Activated naive CD4-positive, alpha-beta T cell treated with anti-CD3 and anti-CD28 coated beads, Interleukin-2, amount 50 U/mL, for 16 hours (primary cell): ENCODE measurements at places on chromosomes 7 and 10.

- DNase-seq = no peak
Measured at GRCh38 chr10:10986606-10987005, 31.1 kb upstream of the CELF2 start.

DNA sequence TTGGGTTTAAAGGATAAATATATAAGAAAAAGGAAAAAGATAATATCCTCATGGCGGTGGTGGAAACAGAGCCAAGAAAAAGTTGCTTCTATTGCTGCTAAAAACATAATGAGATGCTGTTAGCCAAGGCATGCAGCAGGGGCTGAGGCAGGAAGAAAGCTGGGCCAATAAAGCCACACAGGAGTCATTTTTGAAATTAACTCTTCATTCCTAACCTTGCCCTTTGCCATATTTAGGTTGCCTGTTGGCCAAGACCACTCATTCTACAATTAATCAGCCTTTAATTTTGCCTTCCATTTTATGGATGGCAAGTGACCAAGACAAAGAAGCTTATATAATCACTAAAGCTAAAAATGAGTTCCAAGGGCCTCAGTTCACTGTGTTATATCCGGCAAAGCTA is 58.2 kb downstream of the ARMH3 start:
- DNase-seq = no peak

GRCh38 chr7:69684369-69685292 is 86.4 kb downstream of the AUTS2 start:
- no peak for DNase-seq

DNA sequence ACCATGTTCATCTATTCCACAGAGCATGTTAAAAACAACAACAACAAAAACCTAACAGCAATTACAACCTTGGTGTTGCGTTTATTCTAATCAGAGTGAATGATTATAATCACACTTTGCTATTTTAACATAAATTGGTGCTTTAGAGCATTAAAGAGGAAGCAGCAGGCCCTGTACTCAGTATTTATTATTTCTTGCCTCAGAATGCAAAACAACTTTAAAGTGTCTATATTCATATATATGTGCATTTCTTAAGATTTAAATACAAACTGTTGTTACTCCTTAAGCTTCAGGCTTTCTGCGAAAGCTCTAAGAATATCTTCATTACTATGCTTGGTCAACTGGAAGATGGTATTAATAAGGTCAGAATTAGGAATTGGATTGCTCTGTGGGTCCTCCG is 21.5 kb downstream of the ARL5B start:
- no peak for DNase-seq

DNA sequence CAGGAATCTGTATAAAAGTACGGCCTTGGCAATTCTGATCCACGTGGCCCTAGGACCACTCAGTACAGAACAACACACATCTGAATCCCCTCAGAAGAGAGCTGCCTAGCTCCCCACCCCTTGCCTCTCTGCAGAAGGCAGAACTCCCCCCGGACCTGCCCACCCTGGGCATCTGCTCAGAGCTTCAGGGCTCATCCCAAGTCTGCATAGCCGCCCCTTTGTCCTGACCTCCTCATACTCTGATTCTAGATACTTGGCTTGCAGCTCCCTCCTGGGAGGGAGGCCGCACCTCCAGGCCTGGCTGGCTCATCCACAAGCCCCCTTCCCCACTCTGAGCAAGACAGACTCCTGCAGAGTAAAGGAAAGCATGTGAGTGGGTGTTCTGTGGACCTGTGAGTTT is 49.6 kb downstream of the GRID1 start:
- no peak for DNase-seq

DNA sequence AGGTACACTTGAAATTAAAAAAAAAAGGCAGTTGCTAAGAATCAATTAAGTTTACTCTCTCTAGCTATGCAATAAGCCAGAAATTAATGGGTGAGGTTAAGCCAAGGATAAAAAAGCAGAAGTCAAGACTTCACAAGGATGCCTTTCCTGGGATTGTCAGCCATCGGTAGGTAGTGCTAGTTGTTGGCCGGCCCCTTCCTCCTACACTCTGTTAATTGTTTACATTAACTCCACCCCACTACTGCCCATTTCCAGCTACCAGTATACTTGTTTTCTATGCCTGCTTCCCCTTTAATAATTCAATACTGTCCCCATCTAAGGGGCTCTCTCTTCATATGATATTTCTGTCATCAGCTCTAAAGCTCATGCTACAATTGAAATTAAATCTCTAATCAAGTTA is 461.0 kb downstream of the IPMK start:
- no peak for DNase-seq

- no peak for DNase-seq
Measured at GRCh38 chr10:57864765-57865680, 402.7 kb downstream of the IPMK start.

GRCh38 chr7:105246679-105247078 is 142.0 kb downstream of the SRPK2 start:
- no peak for DNase-seq

GRCh38 chr7:44891372-44891771 is 6.0 kb upstream of the PURB start:
- peak; percentile 32 for DNase-seq

DNA sequence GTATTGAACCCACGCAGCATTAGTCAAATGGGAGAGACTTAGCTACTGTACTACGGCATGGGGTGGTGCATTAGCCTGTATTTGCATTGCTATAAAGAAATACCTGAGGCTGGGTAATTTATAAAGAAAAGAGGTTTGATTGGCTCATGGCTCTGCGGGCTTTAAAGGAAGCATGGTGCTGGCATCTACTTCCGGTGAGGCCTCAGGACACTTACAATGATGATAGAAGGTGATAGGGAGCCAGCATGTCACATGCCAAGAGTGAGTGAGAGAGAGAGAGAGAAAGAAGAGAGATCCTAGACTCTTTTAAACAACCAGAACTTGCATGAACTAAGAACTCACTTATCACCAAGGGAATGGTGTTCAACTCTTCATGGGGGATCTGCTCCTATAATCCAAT is 27.2 kb upstream of the CREB3L2 start:
- no peak for DNase-seq

DNA sequence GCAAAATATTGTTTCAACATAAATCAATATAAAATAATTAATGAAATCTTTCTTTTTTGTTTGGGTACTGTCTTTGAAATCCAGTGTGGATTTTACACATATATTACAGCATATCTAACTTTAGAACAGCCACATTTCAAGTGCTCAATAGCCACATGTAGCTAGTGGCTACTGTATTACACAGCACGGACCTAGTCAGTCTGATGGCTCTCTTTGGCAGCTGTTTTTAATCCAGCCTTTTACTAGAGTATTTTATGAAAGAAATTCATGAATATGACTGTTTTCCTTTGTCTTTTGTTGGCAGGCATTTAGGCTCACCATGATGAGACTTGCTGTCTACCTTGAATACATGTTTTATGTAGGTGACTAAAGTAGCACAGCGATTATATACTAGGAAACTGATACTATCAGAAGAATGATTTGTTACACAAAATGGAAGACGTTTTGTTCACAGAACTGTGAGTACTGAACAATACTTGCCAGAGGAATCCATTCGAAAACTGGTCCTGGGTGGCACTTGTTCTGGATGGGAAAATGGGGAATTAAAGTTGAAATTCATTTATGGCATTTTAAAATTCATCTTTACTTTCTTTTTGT is 386.7 kb downstream of the PHTF2 start:
- DNase-seq = no peak

- no peak for DNase-seq
Measured at GRCh38 chr7:44944821-44945220, 34.0 kb downstream of the MYO1G start.

- no peak for DNase-seq
Measured at GRCh38 chr10:69479240-69480067, 28.2 kb downstream of the TSPAN15 start.

- DNase-seq = no peak
Measured at GRCh38 chr10:92381543-92381954, 90.6 kb downstream of the MARCHF5 start.

- no peak for DNase-seq
Measured at GRCh38 chr7:25389489-25390106, 161.3 kb upstream of the NPVF start.

GRCh38 chr7:8418629-8419245 is 14.7 kb upstream of the NXPH1 start:
- peak; percentile 35 for DNase-seq

GRCh38 chr7:45267262-45267661 is 109.7 kb downstream of the RAMP3 start:
- no peak for DNase-seq

- DNase-seq = no peak
Measured at GRCh38 chr7:29598613-29599012, 35.0 kb downstream of the PRR15 start.

DNA sequence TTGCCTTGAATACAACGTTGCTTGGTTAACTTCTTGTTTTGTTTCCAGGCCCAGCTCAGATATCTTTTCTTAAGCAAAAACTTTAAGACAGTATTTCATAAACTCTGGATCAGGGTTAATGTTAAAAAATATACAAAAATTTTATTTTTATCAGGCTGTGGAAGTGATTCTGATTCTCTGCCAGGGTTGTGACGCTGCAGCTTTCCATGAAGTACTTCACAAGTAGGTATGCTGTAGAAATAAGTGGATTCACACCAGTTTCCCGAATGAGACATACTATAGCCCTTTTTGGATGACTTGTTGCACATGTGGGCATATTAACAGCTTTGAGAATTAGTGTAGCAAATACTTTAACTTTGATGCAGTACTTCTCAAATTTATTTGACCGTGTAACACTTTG is 70.1 kb downstream of the CDK14 start:
- no peak for DNase-seq

DNA sequence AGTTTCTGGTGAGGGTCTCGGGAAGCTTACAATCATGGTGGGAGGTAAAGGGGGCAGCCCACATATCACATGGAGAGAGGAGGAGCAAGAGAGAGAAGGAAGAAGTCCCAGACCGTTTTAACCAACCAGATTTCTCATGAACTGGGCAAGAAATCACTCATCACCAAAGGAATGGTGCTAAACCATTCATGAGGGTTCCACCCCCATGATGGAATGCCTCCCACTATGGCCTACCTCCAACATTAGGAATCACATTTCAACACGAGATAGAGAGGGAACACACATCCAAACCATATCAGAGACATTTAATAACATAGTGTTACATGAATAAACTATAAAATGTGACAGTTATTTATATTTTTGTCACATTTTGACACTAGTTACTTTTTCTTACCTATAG is 214.8 kb upstream of the MAGI2 start:
- DNase-seq = no peak

DNA sequence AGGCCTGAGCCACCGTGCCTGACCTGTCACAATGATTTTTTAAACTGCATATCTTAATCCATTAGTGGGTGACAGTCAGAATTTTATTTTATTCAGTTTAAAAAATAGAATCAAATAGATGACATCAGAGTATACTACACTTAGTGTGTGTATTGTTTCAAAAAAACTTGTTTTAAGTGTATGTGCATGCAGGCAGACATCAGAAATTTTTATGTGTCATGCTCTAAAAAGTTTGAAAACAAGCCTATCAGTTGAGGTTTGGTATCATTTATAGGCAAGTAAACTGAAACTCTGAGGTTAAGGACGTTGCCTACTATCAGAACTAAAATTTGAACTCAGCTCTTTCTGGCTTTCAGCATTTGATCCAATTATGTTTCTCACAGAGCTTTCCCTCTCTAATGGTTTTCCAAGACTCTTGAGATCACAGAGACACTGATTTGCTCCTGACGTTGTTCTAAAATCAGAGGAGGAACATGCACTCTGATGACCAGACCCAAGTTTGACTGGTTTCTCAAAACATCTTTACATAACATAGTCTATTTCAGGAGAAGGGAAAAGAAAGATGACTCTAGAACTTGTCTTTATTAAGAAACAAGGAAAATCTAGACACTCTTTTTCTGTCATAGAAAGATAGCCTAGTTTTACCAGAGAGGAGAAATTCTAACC is 188.6 kb downstream of the AUTS2 start:
- DNase-seq = no peak

GRCh38 chr10:52477305-52477704 is 163.2 kb downstream of the DKK1 start:
- no peak for DNase-seq

DNA sequence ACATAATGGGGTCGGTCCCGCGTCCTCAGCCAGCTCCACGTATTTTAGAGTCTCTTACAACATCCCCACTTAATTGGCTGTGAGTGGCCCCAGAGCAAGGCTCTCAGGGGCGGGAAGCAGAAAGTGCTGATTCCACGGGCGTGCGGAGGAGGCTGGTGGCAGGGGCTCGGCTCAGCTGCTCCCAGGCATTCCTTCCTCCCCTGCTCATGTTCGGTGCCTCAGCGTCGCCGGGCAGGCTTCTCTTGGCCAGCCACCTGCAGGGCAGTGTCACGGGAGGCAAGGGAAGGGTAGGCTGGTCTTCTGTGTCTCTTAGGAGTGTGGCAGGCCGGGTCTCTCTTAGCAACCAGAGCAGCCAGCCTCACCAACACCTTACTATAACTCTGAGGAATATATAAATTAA is 33.8 kb downstream of the IL15RA start:
- DNase-seq = no peak

DNA sequence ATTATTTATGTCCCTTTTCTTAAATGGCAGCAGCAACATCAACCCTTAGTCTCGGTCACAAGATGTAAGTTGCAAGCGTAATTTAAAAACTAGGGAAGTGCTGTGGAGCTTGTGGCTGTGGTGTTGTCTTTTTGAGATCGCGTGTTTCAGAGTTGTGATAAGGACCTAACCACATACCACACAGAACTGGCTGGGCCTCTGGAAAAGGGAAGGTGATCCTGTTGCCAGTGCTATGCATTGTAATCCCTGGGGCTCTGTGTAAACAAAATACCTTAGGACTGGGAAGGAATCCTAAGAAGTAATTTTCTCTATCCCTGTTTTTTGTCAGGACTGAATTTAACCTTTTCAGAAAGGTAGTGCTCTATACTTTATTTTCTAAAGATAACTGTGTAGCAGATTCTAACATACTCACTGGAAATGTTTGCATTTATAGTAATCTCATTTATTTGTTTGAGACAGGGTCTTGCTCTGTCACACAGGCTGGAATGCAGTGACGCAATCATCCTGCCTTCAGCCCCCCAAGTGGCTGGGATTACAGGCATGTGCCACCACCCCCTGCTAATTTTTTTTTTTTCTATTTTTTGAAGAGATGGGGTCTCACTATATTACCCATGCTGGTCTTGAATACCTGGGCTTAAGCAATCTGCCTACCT is 60.4 kb downstream of the INPP5F start:
- DNase-seq = no peak
